GM13976 (cell line): ENCODE measurements at places on chromosomes 16 and 17.

GRCh38 chr16:86632944-86633343, 54.6 kb downstream of the FOXL1 start:
- DNase-seq, result no peak

GRCh38 chr17:9944704-9945103, 39.6 kb upstream of the RCVRN start:
- no peak for DNase-seq

DNA sequence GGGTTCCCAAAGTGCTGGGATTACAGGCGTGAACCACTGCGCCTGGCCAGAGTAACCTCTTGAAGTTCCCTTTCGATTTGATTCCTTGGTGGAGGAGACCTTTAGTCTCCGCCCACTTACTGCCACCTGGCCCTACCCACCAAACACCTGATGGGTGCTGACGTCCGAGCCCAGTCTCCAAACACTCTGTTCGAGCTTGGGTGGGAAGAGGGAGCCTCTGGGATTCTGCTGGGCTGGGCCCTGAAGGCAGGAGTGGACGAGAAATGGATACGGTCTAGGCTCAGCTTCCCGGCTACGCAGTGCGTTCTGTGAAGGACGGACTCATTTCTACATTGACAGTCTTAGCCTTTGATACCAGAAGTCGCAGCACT, 870 bp upstream of the ITGA3 start:
- no peak for DNase-seq

DNA sequence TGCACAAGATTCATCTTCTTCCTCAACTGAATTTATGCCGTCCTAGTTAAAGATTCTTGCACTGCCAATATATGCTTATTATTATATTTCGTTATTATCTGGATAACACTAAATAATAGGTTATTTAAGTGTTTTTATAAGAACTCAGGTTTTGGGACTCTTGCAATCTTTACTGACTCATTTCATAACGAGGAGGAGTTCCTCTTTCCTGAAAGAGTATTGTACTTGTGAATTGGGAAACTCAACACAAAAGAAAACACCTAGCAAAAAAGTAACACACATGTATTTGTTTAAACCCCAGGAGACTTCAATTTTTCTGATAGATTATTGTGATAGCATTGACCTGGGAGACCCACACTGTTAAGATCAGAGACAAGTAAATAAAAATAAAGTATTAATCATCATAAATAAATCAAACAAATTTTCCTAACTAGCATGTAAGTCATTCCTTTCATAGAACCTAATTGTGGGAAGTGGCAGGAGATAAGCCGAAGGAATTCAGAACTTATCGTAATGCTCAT, 505.8 kb downstream of the KCNJ2 start:
- no peak for DNase-seq

DNA sequence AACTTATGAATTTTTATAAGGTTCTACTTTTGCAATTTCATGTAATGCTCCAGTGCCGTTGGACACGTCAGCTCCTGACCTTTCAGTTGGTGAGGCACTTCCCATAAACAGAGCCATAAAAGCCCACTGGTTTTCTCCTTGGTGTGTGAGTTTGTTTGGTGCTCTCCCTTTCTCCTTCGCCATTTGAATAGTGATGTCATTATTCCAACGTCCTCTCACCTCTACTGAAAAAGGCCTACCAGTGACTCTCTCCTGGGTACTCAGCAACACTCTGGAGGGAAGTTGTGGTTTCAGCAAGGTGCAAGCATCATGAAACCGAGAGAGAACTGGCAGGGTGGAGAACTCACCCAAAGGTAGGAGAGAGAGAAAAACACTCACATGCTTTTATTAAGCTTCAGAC, 29.6 kb upstream of the HNF1B start:
- DNase-seq, result peak; percentile 60

GRCh38 chr16:57167953-57168352, 17.9 kb downstream of the PSME3IP1 start:
- peak; percentile 59 for DNase-seq

DNA sequence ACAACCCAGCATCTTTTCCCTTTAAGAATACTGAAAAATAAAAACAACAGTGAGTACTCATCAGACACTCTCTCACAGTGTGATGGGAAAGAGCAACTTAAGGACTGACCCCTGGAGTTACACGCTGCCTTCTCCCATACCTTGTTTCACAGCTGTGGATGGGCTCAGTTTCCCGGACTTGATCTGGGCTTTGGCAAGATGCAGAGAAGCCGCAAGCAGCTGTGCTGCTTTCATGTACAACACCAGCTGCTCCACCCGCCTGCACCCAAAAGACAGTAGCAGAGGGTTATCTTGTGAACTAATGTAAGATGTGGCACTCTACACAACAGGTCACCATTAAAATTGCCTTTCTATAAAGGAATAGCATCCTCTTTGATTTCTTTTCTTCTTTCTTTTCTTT, 32.7 kb upstream of the ALDH3A1 start:
- no peak for DNase-seq

DNA sequence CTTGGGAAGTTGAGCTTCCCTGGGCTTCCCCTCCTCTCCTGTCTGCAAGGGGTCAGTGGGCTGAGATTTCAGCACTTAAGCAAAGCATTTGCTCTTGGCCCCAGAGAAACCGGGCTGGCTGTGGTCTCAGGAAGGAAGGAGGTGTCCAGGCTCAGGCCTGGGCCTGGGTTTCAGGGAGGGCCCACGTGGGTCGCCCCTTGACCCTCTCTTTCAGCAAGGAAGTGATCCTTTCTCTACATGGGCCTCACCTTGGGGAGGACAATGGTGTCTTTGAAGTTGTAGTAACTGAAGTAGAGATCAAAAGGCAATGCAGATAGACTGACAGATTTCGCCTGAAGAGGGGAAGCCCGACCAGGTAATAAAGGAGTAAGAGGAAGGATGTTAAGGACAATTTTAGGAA, 2.7 kb downstream of the NOD2 start:
- peak; percentile 55 for DNase-seq

GRCh38 chr16:72191551-72191950, 19.6 kb upstream of the PMFBP1 start:
- no peak for DNase-seq

DNA sequence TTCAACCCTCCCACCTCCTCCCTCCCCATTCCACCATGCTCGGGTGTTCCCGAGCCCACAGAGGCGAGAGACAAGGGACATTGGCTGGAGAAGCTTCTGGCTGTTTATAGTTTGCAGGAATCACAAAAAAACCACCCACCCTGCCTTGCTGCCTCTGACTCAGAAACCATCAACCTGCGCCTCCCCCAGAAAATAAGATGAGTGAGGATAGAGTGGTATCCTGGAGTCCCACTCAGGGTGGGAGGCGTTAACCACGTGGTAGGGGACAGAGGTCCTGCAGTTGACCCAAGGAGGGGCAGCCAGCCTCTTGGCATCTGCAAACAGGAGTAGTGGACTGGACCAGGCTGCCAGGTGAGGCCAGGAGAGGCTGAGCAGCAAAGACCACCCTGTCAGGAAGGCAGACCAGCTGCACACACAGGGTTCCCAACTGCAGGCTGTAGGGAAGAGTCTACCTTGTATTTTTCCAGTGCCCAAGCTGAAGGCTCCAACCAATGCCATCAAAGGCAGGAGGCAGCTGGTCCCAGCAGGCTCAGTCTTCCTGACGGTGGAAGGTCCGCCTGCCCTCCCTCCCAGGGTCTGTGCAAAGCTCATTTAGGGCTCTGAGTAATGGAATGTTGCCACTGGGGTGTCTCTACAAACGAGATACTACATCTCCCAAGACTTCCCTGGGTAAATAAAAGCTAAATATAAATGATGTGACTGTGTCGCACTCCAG, 201.5 kb upstream of the TNRC6C start:
- no peak for DNase-seq

DNA sequence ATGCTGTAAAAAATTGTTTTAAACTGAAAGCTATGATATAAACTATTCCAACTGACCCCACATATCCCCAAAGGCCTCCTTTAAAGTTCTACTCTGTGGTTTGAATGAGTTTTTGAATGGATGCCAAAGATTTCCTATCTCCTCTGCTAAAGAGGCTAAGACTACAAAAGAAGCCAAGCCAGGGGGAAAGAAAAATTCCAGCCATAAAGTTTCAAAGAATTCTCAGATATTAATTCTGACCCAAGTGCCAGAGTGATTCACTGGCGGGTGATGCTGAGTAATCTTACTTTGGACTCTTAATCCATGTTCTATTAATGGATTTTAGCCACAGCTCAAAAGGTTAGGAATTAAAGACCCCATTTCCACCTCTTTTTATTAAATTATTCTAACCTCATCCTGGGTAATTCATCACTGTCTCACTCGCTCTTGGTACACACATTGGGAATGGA, 60.7 kb downstream of the HS3ST3A1 start:
- DNase-seq, result no peak

DNA sequence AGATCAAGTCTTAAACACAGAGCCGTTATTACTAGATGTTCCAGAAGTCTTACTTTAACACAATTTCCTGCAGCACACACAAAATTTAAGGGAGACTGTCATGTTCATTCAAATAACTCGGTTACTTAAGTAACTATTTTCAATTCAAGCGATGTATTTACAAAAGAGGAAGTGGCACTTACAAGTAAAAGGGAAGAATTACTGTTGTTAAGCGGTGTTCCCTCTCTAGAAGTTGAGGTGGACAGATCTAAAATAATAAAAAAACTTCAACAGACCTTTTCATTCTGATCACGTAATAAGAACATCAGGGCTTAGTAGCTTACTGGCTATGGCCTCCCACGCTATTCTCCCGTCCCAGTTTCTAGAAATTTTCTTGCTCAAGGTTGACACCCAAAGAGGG, 26.2 kb upstream of the TXNDC11 start:
- peak; percentile 35 for DNase-seq

- no peak for DNase-seq
These were observed 12.6 kb upstream of the ALOX12B start for GRCh38 chr17:8100111-8100510.

DNA sequence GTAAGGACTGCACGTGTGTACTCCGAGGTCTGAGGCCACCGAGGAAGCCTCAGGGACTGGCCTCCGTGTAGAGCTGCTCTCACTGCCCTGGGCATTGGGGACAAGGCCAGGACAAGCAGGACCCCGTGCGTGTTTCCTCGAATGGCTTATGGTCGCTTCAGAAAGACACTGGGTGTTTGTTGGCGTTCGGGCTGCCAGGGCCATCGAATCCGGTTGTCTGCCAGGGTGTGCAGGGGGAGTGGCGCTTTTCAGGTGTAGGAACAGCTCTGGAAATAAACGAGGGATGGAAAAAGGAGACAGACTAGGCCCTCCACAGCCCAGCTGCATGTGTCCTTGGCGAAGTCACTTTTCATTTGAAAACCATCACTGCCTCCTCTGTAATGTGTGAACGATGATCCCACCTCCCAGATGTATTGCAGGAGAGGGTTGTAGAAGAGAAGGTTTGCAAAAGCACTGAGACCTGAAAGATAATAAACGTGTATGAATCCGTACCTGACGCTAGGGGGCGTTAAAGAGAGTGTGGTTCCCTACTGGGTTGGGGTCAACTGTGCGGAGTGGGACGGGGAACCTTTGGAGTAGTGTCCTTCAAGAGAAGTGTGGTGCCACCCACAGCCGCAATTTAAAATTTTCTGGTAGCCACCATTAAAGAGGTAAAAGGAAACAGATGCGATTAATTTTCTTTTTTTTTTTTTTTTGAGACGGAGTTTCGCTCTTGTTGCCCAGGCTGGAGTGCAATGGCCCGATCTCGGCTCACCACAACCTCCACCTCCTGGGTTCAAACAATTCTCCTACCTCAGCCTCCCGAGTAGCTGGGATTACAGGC, 2.1 kb upstream of the ZSCAN10 start:
- DNase-seq, result peak; percentile 68

- no peak for DNase-seq
These were observed 9.4 kb downstream of the CWC25 start for GRCh38 chr17:38815576-38816193.

DNA sequence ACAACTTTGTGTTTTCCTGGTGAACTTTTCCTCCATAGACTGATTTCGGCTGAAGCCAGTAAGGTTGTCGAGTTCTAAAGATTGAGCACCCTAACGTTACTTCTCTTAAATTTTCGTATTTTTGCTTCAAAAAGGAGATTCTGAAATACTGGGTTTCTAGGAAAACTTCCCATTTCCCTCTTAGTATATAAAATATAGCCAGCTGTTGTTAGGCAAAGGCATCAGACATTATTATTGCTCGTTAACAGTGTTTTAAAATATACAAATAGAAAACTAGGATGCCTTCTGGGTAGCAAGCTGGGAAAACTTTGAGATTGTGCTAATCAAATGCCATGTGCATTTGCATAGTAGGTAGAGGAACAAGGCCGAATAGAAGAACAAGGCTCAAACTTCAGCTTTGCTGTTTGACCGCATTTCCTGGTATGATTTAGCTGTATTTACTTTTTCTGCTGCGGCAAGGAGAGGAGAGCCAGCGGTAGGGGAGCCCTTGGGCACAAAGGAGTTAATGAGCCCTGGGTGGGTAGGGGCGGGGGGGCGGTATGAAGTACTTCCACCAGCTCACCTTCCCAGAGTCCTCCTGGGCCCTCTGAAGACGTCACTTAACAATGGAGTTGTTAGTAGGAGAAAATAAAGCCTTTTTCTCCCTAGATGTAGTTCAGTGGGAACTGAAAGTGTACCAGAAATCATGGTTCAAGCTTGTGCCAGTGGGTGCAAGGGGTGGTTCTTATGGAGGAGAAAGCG, 151.9 kb downstream of the MSI2 start:
- DNase-seq, result peak; percentile 47

GRCh38 chr16:3937066-3937875, 56.8 kb upstream of the CREBBP start:
- no peak for DNase-seq

DNA sequence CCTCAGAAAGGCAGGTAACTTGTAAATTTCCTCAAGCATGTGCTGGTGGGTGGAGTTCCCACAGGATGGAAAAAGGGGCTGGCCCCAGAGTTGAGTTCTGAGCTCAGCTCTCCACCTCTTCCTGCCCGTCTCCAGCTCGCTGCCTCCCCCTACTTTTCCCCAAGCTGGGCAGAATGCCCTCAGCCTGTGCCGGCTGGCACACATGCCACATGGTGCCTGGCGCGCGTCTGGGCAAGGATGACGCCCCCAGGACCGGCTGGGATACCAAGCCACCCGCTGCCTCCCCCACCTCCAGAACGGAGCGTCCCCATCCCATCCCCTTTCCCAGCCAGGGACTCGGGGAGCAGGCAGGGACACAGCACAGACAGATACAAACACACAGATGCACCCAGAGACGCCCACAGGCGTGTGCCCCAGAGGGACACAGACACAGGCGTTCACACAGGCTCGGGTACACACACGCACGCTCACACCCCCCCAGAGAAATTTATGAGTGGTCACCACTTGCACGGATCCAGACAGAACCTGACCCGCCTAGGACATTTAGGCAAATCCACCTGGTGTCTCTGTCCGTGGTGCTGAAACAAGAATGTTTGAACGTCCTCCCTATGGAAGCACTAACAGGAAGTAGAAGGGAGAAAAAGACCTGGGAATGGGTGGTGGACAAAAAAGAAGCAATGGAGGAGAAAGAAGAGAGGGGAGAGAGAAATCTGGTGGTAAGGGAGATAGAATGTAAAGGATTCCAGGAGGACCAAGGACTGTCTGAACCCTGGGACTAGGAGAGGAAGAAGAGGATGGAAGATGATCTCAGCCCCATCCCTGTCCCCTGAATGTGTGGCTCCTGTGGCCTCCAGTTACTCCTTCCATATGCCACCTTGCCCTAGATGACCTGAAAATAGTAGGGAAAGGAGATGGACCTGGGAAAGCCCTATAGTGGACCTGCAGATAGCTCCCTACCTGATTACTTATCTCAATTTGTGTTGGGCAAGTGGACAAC, 15.5 kb downstream of the NEUROD2 start:
- peak; percentile 68 for DNase-seq

- peak; percentile 59 for DNase-seq
These were observed 1.2 kb downstream of the ATP6V0A1 start for GRCh38 chr17:42459801-42460281.

- no peak for DNase-seq
These were observed 49.8 kb downstream of the COTL1 start for GRCh38 chr16:84568066-84568465.

GRCh38 chr16:87706278-87707000, 59.3 kb downstream of the KLHDC4 start:
- DNase-seq, result no peak
